HT1080 (cell line): ENCODE measurements at places on chromosomes 7 and 10.
A peak's percentile ranks its signal among the peaks of the same experiment; 100 is the strongest.

- no peak for DNase-seq
These were observed 40.8 kb upstream of the LOXL4 start for GRCh38 chr10:98308669-98309365.

- DNase-seq, result no peak
These were observed 694 bp upstream of the WASL start for GRCh38 chr7:123749537-123749857.

GRCh38 chr7:36165059-36165458 is 12.0 kb downstream of the EEPD1 start:
- DNase-seq, result no peak

DNA sequence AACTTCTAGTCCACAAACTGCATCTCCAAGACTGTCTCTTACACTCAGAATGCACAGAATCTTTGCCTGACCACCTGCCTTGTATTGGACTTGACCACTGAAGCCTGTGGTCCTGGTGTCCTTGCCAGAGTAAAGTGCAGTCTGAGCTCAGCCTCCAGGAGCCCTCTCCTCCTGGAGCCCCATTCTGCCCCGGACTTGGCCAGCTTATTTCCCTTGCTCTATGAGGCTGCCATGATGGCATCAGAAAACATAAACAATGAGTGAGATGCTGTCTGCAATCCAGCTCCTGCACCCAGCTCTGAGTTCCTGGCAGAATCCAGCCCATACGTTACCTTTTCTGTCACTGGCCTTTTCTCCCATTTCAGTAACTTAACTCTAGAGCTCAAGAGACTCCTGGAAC is 494.6 kb downstream of the PLXNA4 start:
- no peak for DNase-seq

GRCh38 chr10:60494774-60495173 is 105.1 kb upstream of the ANK3 start:
- DNase-seq, result no peak

GRCh38 chr7:34275624-34276023 is 370.3 kb downstream of the BMPER start:
- peak; percentile 55 for DNase-seq

DNA sequence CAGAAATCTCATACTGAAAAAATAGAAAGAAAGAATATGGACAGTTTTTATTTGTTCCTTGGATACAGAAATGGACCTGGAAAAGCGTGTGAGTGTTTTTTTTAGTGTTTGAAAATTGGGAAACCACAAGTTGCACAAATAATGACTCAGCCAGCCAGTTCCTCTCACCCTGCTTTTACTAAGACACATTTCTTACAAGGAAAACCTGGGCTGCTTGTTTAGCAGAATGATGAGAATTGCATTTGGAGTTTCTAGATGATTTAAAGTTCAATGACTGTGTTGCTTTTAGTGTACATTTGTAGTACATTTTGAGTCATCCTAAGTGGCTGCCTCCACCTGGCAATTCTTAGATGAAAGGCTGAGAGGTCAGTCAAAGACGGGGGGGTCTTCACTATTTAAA is 218.7 kb downstream of the ABCA13 start:
- DNase-seq, result peak; percentile 78

DNA sequence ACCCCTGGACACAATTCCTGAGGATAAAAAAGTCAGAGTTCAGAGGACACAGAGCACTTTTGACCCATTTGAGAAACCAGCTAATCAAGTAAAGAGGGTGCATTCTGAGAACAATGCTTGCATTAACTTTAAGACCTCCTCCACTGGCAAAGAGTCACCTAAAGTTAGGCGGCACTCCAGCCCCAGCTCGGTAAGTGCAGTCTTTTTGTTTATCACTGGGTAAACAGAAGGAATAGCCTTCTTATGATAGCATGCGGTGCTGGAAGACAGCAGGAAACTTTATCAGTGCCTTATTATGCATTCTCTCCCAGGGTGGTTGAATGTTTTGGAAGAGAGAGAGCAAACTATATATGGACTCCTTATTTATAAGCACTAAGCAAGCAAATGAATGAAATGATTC is 130.5 kb downstream of the CDK14 start:
- DNase-seq, result no peak

- DNase-seq, result peak; percentile 93
These were observed 40.6 kb upstream of the PIK3CG start for GRCh38 chr7:106824458-106824857.

DNA sequence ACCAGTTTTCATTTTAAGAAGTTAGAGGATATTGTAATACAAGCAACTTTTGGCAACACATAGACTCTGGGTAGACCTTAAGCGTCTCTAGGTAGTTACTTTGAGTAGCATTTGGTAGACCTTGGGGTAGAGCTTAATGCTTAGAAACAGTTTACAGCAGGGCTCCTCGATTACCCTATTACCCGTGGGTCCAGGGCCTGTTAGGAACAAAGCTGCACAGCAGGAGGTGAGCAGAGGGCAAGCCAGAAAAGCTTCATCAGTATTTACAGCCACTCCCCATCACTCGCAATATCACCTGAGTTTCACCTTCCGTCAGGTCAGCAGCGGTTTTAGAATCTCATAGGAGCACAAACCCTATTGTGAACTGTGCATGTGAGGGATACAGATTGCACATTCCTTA is 173.5 kb downstream of the TSPAN12 start:
- no peak for DNase-seq

- no peak for DNase-seq
These were observed 374.0 kb upstream of the STEAP1 start for GRCh38 chr7:89780291-89780690.

DNA sequence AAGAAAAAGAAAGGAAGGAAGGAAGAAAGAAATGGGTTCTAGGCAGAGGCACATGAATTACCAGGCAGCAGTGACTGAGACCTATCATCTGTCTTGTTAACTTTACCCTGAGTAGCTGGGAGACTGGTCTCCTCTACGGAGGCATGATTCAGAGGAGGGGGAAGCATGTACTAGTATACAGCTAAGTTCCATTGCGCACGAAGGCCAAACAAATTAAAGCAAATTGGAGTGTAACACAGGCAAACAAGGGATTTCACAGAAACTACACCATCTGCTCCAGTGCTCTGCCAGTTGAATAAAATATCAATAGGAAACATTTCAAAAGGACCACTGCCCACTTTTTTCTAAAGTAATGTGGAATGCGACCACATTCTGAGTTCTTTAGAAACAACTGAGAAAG is 65.9 kb upstream of the RSU1 start:
- DNase-seq, result no peak

DNA sequence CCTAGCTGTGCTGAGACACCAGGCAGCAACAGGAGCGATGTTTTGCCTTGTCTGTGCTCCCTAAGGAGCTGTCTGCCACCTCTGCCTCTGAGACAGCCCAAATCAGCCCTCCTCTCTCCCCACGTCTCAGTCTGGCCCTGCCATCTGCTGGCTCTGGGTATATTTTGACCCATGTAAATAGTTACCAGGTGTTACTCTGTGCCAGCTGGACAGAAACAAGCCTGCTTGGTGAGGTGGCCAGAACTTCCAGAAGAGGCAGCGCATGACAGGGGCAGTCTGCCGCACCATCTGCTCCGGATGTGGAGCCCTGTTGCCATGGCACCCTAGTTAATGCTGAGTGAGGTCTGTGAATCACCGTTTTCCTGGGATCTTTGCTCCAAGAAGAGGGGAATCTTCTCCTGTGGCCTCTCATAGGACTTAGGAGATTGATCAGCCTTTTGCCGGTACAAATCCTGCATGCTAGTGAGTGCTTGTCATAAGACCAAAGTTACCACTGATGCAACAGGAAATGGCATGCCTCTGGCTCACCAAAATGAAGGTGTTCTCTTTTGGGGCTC is 31.8 kb downstream of the GSTO2 start:
- peak; percentile 99 for DNase-seq

- DNase-seq, result no peak
These were observed 54.4 kb downstream of the ZNF277 start for GRCh38 chr7:112260911-112261310.

GRCh38 chr10:122170802-122171201 is 100.3 kb upstream of the BTBD16 start:
- DNase-seq, result no peak

DNA sequence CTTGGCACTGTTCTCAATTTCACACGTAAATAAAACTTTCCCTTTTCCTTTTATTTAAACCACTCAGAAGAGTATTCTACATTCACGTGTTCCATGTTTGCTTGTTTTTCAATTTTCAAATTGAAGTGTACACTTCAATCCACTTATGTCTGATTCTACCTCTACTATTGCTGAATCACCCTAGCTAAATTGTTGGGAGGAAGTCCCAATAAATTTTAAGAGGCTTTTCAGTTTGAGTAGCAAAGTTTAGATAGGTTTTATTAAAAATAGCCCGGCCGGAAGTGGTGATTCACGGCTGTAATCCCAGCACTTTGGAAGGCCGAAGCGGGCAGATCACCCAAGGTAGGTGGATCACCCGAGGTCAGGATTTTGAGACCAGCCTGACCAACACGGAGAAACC is 1414.7 kb upstream of the CELF2 start:
- DNase-seq, result peak; percentile 50

GRCh38 chr10:110274072-110274627 is 30.6 kb downstream of the SMNDC1 start:
- peak; percentile 11 for DNase-seq

- DNase-seq, result no peak
These were observed 144.8 kb upstream of the RET start for GRCh38 chr10:42932116-42932515.

- DNase-seq, result peak; percentile 5
These were observed 795.6 kb downstream of the PHTF2 start for GRCh38 chr7:78594156-78594555.

- DNase-seq, result no peak
These were observed 520.0 kb downstream of the GLRX3 start for GRCh38 chr10:130656187-130656575.

GRCh38 chr10:97047788-97048187 is 138.0 kb downstream of the SLIT1 start:
- DNase-seq, result no peak

GRCh38 chr10:341081-341740 is 206.0 kb downstream of the ZMYND11 start:
- DNase-seq, result no peak

DNA sequence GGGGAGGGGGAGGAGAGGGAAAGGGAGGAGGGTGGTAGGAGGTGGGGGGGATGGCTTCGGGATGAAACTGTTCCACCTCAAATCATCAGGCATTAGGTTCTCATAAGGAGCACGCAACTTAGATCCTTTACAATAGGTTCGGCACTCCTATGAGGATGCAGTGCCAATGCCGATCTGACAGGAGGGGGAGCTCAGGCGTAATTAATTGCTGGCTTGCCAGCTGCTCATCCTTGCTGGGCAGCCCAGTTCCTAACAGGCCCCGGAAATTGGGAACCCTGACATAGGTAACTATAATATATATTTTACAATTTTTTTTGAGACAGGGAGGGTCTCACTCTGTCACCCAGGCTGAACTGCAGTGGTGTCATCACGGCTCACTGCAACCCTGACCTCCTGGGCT is 118.8 kb upstream of the SFMBT2 start:
- no peak for DNase-seq

GRCh38 chr10:86914734-86915133 is 42.7 kb downstream of the MMRN2 start:
- DNase-seq, result no peak

DNA sequence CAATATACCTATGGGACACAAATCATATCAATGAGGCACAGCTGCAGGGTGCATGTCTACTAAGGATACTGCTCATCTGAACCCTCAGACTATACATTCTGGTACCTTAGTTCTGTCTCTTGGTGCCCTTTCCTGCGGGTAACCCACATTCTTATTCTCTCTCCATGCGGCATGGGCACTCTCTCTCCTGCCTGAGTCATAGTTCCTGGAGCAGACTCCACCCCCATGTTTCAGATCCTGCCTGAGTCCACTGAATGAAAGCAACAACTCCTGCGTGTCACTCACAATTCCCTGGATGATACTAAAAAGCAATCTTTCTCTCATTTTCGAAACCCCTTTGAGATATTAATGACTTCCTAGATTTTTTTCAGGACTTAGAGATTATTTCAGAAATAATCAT is 653.1 kb upstream of the C7orf33 start:
- DNase-seq, result peak; percentile 42

DNA sequence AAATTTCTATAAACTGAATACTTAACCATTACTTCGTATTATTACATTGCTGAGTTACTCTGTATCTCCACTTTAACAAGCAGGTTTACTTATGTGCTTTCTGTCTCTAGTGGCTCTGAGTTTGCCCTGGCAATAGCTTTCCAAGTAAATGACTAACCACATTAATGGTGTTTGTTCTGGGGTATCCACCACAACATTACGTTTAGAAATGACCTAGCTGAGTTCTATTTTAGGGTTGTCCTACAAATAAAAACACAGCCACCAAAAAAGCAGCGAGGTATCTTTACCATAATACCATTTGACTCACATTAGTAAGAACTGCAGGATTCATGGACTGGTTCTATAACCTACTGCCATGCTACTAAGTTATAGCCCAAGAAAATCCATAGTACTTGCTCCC is 83.1 kb downstream of the HIBADH start:
- DNase-seq, result no peak

- DNase-seq, result no peak
These were observed 62.4 kb downstream of the MICU1 start for GRCh38 chr10:72563327-72563932.
